ENCODE measurements at places on chromosomes 1 and 21.

DNA sequence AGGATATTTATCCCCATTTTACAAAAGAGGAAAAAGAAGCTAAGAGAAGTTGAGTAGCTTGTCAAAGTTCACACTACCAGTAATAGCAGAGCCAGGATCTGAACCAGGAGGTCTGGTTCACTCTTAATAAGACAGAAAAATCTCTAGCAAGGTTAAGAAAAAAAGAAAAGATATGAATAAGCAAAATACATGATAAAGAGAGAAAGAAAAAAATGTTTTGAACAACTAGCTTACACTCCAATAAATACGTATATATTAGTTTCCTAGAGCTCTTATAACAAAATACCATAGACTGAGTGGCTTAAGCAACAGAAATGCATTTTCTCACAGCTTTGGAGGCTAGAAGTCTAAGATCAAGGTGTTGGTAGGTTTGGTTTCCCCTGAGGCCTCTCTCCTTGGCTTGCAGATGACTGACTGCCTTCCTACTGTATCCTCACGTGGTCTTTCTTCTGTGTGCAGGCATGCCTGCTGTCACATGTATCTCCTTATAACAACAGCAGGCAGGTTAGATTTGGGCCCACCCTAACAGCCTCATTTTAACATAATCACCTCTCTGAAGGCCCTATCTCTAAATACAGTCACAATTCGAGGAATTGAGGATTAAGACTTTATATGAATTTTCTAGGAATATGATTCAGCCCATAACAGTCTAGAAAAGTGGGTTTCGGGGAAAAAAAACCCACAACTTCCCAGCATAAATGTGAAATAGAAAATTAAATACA lies 60.4 kb downstream of the LEPR start:
- no peak for DNase-seq

GRCh38 chr21:14945176-14945575 lies 119.6 kb downstream of the NRIP1 start:
- no peak for DNase-seq

DNA sequence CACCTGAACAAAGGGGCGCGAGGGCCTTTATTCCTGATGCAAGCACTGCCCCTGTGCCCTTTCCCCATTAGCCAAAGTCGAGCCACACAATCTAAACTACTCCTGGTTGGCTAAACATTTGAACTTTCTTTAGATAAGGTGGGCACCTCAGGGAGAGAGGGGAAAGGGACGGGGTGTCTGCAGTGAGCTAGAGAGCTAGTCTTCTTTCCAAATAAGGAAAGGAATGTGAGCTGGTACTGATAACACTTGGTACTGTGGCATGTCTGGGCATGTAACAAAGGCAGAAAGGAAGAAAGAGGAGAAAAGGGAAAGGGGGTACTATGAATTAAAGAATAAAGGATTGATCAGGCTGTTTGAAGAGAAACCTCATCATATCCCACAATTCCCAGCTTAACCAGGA lies 62.8 kb downstream of the OVGP1 start:
- no peak for DNase-seq

DNA sequence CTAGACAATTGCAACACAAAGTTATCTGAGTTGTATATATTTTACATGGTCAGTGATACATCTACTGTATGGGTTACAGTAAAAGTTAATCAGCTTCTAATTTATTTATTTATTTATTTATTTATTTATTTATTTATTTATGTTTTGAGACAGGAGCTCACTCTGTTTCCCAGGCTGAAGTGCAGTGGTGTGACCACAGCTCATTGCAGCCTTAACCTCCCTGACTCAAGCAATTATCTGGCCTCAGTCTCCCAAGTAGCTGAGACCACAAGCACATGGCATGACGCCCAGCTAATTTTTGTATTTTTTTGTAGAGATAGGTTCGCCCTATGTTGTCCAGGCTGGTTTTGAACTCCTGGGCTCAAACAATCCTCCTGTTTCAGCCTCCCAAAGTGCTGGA lies 241.6 kb downstream of the PTPRC start:
- DNase-seq = no peak

DNA sequence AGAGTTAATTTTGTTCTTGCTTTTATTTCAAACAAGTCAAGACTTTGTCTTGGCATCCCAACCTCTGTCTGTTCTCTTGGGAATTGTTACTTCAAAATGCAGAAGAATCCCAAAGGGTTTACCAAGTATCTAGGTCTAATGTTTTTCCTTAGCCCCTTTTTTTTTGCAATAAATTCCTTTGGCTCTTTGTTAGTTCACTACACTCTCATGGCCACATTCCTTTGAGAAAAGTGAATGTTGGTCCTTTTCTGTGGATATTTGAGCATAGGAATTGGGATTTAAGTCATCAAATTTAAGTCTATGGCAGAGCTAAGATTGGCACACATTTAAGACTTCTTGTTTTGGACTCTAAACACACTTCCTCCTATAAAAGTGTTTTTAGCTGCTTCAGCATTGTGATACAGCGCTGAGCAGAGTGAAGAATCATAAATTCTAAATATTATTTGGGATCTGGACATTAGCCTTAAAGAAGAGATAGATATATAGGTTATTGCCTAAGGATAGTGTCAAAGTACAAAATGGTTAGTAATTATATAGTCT lies 1.9 kb downstream of the BTF3L4 start:
- no peak for DNase-seq

- peak; percentile 88 for DNase-seq
Observed at GRCh38 chr1:22749919-22750684, 39.5 kb downstream of the EPHB2 start.

GRCh38 chr1:209409780-209410179 lies 173.7 kb upstream of the CAMK1G start:
- DNase-seq = peak; percentile 36

DNA sequence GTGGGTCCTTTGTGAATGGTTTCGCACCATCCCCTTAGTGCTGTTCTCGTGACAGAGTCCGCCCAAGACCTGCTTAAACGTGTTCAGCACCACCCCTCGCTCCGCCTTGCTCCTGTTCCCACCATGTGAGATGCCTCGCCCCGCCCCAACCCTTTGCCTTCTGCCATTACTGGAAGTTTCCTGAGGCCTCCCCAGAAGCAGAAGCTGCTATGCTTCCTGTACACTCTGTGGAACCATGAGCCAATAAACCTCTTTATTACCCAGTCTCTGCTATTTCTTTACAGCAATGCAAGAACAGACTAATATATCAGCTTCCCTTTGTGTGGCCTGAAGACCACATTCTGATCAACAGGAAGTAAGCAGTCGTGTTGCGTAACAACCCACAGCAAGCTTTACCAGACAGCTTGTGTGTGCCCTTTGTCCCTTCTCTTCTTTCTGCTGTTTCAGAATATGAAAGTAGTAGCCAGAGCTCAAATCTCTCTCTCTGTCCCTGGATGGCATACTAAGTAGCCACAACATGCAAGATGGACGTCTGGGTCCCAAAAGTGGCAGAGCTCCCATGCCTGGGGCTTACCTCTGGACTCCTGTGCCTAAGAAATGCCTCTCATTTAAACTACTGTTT lies 14.1 kb downstream of the HENMT1 start:
- peak; percentile 66 for DNase-seq

GRCh38 chr1:1630965-1631781 lies 800 bp upstream of the MMP23B start:
- DNase-seq = peak; percentile 57

DNA sequence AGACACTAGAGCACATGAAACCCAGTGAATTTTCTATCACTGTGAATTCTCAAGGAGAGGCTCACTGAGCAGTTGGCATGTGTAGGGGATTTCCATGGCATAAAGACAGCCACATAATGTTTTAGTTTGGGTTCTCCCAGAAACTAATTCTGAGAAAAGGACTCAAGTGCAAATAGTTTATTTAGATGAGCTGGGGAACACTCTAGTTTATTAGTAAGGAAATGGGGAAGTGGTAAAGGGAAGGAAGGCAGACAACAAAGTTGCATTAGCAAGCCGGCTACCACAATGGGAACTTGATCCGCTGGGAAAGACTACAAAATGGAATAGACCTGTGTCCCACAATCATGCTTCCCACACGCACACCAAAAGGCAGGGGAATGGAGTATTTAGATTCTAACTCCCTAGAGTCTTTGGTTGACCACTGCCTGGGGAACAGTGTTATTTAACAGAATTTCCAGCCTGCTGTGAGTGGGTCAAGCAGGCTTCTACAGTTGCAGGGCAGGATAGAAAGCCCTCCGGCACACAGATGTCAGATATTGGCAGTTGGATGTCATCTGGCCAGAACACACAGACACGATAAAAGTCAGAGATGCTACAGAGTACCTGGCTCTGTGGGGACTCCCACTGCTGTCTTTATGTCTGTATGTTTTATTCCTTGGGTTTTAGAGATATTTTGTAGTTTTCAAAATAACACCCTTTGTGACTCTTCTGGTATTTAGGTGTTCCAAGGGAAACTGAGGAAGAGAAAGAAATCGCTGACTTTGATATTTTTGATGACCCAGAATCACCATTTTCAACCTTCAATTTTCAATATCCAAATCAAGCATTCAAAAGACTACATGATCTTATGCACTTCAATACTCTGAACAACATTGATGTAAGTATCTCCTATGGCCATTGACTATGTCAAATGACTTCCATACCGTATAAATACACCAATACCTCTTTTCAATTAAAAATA lies 150.1 kb downstream of the PLA2G4A start:
- no peak for DNase-seq

DNA sequence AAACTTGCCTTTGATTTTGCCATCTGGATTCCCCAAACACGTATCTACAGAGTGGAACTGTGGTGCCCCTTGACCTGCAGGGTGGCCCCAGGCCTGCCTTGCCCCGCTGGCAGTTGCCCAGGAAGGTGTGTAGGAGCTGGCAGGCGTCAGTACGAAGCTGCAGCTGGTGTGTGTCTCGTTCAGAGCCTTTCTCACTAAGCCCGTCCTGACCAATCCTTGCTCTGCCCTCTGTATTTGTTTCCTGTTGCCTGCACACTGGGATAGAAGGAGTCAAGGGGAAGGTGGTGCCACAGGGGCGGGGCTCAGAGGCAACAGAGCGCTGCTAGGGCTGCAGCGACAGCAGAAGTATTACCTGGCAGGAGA lies 5.2 kb upstream of the VSIG8 start:
- peak; percentile 56 for DNase-seq

- peak; percentile 75 for DNase-seq
Observed at GRCh38 chr1:17232759-17233661, 15.9 kb upstream of the PADI3 start.

DNA sequence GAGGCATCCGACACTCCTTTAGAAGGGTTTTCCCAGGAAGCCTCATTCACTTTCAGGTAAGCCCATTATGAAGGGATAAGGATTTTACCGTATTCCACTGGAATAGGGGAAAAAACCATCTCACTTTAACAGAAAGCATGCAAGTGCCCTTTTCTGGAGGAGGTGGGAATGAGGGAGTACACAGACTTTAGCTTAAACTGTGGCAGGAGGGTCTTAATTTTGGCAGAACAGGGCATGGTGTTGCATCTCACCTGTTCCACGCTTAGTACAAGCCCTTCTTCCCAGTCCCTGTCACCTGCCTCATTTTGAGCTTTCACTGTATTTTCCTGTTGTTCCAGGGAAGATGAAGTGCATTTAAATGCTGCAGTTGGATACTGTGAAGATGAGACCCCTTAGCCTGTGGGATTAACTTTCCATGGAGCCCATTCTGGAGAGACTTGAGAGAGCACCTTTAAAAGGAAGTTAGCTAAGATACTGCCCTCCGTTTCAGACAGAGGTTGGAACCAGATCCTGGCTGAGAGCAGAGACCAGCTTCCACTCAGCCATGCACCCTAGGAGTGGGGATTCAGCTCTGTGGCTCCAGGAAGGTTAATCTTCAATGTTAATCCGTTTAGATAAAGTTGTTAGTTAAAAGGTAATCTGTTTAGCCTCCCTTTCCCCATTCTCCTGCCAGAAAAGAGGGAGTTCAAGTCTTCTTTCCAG lies 42.6 kb downstream of the PBX1 start:
- DNase-seq = no peak

DNA sequence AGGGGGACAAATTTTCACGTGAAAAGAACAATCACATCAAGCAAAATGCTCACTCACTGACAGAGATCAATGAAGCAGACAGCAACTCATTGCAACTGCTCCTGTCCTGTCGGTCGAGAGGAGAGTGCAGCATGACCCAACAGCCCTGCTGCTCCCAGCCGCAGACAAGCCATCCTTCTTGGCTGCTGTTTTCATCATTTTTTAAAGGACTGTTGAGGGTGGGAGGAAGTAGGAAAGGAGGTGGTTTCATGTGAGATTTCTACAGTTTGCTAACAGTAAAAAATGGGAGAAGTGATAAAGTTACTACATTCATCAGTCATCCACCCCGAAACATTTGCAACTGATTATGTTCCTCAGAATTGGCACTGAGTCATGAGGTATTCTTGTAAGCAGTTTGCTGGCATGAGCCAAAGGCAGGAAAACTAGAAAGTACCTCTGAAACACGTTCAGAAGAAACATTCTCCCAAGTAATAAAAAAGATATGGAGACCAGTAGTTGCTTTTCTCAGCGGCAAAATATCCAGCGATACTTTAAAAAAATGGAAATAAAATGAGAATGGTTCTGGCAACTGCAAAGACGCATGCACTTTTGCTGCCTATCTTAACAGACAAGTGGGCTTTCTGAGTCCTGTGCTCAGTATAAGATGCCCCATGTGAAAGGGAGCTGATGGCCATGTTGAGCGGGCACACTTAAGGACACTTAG lies 72.0 kb upstream of the CLDN14 start:
- peak; percentile 85 for DNase-seq

DNA sequence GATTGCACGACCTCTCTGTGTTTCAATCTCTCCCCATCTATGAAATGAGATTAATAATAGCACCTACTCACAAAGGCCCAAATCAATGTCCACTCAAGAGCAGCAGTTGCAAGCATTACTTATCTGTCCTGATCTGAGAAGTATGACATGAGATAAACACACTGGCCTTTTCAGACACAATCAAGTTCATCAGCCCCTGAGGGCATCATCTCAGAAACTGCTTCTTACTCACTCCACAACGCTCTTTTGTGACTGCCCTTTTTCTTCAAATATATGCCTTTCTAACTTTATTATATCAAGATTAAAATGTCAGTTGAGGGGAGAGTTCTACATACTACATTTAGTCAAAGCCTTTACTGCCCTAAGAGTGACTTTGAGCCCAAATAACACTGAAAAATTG lies 371.9 kb upstream of the SPAG17 start:
- no peak for DNase-seq

DNA sequence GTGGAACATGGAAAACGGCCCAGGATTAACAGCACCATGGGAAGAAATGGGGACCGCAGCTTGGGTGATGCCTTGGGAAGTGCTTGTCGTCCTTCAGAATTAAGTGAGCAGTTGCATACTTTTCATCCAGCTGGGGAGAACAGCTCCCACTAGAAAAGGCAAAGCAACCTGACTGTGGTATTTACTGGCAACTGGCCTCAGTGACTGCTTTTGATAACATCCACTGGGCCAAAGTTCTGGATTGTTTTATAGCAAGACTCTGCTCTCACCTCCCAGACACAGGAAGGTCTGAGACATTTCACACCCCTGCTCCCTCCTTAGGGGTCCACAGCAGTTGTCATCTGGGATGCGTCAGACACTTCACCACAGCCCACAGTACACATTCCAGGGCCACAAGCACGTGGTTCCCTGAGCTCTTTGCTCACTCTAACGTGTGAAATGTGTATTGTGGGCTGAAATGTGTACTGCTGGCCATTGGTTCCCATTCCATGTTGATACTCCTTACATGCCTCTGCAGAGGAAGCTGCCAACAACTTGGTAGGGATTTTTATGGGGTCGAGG lies 6.6 kb downstream of the PAPPA2 start:
- no peak for DNase-seq

GRCh38 chr1:113302636-113303035 lies 87.7 kb upstream of the MAGI3 start:
- DNase-seq = no peak

GRCh38 chr1:27650171-27650538 lies 15.2 kb upstream of the FGR start:
- DNase-seq = no peak

Data from AG08395 (cell line).